NCI-H1092 (cell line): ENCODE measurements at places on chromosomes 5 and 9.
A peak's percentile ranks its signal among the peaks of the same experiment; 100 is the strongest.

- no peak for DNase-seq
Measured at GRCh38 chr5:423233-423565, 19.8 kb upstream of the EXOC3 start.

DNA sequence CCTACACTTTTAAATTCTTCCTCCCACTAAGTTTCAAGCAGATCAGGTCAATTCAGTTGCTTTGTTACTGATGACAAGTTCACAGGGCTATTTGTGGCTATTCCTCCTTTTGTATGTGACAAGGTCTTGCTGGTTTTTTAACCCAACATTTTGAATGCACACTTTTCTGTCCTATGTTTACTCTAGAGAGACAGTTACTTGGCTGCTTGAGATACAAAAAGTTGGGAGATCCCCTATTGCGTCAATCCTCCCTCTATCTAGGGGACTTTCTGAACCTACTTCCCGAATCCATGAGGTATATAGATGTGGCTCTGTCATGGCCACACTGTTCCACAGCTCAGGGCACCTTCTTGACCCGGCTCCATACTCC, 386.7 kb downstream of the NTRK2 start:
- DNase-seq = no peak

DNA sequence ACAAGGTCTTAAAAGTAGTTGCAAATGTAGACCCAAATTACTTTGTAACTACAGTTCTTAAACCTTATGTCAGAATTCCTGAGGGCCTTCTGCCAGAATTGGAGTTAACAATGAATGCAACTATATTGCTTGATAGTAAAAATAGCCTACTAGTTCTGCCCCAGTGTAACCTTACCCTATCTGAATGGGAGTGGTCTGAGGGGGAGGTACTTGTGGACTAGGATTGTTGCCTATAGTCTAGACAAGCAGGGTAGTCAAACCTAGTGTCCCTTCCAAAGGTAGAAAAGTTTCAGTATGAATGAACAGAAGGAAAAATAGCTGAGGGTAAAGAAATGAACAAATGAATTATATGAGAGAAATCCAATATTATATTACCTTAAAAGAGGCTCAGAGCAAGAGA, 242.2 kb downstream of the PJA2 start:
- DNase-seq = no peak

DNA sequence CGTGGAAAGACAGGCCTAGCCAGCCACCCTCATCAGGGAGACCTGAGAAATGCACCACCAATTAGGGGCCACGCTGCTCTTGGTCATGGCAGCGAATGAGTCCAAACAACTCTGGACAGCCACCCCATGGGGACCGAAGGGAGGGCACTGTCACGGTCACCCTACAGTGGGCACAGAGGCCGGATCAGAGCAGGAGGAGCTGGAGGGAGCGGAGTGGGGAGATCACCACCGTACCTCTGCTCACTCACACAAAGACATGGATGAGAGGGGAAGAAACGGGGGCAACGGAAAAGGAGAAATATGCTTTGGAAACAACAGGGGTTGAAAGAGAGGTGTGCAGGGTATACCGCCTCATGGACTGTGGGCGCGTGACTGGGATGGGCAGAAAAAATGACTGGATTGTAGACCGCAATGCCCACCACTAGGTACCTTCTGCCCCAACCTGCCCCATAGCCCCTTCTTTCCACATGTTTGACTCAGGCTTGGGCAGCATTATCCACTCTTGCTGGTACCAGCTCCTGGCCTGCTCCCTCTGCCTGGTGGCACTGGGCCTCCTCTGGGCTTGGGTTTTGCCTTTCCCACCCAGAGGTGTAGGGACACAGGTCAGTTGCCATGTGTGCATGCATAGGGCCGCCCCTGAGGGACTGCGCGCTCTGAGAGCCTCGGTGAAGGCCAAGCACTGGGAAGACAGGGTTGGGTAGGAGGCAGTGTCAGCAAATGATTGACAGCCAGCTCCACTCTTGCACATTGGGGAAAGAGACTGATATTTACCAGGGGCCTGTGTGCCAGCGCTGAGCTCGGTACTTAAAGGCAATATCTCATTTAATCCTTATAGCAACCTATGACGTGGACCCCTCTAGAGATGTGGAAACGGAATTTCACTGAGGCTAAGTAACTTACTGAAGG, 76.6 kb downstream of the CRB2 start:
- DNase-seq = no peak

DNA sequence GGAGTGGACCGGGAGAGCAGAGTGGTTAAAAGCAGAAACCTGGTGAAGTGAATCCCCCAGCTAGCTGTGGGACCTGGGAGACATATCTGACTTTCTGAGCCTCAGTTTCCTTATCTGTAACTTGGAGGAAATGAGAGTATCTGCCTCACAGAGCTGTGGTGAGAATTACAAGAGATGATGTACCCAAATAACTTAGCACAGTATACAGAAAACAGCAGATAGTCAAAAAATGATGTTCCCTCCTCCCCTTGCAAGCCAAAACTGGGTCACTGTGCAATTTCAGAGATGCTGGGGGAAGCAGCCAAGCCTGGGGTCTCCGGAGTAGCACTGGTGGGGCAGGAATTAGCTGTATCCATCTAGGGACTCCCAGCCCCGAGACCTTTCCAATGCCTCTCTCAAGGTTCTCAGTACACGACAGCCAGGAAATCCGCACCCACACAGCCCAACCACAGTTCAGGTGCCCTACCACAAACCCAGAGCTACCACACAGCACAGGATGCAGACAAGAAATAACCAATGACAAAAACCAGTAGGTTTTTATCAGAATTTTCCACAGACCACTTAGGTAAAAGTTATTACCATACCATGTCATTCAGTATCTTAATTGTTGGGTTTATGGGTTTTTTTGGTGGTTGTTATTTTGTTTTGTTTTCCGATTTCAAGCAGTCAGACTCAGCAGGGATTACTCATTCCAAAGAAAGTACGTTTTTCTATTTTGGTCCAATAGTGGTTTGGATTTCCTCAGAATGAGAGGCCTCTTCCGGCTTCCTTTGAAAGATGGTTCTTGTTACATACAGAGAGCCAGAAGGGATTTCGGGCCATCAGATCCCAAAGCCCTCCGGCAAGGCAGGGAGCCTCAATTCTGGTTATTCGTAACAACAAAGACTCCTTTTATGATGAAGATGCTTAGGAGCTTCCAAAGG, 4.9 kb upstream of the HRH2 start:
- no peak for DNase-seq

GRCh38 chr5:119515192-119515591, 62.9 kb downstream of the HSD17B4 start:
- no peak for DNase-seq

- no peak for DNase-seq
Measured at GRCh38 chr5:73278693-73279092, 105.7 kb downstream of the TMEM174 start.

- no peak for DNase-seq
Measured at GRCh38 chr9:133402689-133403088, 15.1 kb downstream of the REXO4 start.

- DNase-seq = peak; percentile 29
Measured at GRCh38 chr5:180494510-180495181, 467 bp downstream of the CNOT6 start.

GRCh38 chr9:134052941-134053340, 14.9 kb downstream of the BRD3 start:
- DNase-seq = no peak

DNA sequence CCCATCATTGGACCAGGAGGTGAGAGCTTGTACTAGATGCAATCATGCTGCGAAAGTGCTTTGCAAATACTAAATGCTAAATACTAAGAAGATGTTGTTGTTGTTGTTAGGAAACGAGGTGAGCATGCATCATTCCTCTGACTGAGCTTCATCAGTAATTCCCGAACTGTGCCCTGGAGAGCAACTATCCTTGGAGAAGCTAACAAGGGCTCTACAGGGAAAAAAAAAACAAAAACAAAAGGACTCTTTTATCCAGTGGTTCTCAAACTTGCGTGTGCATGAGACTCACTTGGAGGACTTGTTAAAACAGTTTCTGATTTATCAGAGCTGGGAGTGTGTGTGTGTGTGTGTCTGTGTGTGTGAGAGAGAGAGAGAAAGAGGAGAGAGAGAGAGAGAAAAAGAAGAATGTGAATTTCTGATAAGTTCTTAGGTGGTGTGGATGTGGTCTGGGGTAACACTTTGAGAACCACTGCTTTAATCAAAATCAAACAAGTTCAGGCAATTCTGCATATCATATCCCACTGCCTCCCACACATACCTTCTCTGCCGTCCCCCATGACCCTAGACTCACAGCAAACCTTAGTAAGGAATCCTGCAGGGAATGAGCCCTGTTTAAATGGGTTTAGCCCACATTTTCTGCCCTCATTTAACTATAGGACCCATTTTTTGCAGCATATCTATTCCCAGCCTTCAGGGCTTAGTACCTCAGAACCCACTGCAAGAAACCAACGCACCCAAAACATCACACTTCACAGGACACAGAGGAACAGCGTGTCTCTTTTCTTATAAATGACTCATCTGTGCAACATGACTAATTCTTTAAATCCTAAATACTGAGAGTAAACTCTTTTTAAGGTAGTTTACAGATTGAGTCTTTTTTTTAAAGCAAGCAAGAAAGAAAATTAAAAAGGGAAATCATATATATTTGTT, 48.9 kb downstream of the PDE6A start:
- DNase-seq = no peak

DNA sequence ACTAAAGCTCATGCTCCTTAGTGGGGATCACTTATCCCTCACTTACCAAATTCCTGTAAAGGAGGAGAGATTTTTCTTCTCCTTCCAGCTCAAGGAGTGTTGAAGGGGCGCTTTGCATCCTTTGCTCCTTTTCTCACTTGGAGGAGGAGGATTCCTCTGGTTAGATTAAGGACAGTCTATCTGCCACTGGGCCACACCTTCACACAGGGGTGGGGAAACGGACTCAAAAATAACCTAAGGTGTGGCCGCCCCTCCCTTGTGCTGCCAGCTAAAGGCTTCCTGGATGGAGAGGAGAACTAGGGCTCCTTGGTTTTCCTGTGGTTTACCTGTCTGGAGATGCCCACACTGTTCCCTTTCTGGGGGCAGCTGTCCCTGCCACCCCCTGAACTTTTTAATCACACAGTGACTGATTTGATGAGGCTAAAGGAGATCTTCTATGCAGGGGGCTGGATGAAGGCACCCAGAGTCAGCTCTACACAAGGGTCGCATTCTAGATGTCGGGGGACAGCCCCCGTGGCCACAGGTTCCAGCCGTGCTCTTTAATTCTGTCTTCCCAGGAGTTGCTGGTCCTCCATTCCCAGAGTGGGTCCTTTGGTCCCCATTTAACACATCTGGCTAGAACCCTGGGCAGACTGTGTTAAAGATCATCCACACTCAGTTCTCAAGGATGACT, 14.4 kb downstream of the GLRX start:
- DNase-seq = no peak
